Placental pericyte (primary cell): ENCODE measurements at places on chromosomes 12 and 14. TPM values are rescaled to one million over a fixed set of nuclear protein-coding genes. Genes with fewer than 3 reads are reported as not detected.

The SRRM4 gene
- not detected in 2 replicates for total RNA-seq

The NOS1 gene
- not detected in 2 replicates for total RNA-seq

The ZDHHC22 gene
- total RNA-seq = under 0.01 TPM in 1 of 2 replicates, not detected in the other

The MGP gene
- 1.0 and 3.7 TPM in 2 replicates for total RNA-seq

The ERP27 gene
- 0.29 TPM in 1 of 2 replicates, not detected in the other for total RNA-seq

The LRP1-AS gene
- not detected in 2 replicates for total RNA-seq

The TRHDE gene
- 0.66 and 6.3 TPM in 2 replicates for total RNA-seq

The GPRC5A gene
- 17.9 and 50.1 TPM in 2 replicates for total RNA-seq

The CFAP54 gene
- 2.2 and 4.6 TPM in 2 replicates for total RNA-seq

The HOXC9 gene
- total RNA-seq = 5.0 and 6.9 TPM in 2 replicates
